ENCODE measurements at places on chromosomes 5 and 9.

DNA sequence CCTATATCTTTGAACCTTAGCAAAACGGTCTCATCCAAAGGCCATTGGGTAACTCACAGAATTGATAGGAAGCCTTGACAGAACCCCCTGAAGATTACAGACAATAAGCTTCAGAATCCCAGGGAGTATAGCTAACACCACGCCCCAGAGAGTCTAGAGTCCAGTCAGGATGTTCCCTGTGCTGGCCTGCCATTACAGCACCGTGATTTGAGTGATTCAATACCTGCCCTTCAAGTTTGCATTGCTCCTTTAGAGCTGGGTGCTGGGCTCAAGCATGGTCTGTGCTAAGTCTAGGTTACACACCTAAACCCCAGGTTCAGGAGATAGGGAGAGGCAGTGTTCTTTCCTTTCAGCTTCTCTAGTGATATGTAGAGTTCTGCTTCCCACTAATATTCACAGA, 90.5 kb downstream of the RASEF start:
- DNase-seq: no peak

DNA sequence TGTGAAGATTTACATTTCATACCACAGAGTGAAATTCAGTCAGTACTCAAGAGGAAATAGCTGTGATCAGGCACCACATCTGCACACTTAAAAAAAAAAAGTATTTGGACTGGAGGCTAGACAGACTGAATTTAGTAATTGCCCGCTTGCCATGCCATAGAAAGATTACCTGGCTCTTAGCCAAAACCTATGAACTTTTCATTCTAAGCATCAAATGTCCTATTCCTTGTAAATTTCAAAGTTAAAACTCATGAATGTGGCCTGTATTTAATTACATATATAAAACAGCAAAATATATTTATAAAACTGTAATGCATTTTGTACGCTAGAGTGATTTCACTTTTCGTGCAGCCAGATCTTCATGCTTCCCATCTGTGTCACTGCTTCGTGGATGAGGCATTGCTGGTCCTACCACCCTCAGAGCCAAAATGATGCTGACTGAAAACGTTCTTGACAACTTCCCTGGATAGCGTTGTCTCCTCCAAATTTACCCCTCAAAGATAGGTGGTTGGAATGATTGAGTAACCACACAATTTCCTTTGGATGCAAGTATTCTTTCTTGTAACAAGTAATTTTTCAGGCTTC, 447.9 kb upstream of the SGCD start:
- no peak for DNase-seq

- DNase-seq: no peak
These were observed 267.1 kb upstream of the GRIA1 start for GRCh38 chr5:153223376-153223775.

- DNase-seq: no peak
These were observed 465.9 kb downstream of the TUSC1 start for GRCh38 chr9:25212361-25212760.

- no peak for DNase-seq
These were observed 11.9 kb upstream of the TOMM5 start for GRCh38 chr9:37604296-37604695.

- DNase-seq: no peak
These were observed 47.7 kb downstream of the MARCHF11 start for GRCh38 chr5:16131878-16132277.

DNA sequence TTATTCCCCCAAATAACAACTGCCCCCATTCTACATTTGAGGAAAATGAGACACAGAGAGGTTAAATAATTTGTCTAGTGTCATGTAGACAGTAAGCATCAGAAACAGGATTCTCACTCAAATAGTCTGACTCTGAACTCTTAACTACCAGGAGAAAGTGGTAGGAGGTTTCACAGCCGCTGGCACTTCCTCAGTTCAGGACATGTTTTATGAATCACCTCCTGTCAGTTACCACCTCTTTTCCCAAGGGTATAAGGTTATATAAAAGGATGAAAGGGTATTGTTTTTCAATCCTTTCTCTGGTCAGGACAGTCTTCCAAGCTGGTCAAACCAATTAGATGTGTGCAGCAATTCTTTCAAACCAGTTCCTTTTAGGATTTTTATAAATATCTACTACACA, 52.1 kb downstream of the TSSK1B start:
- DNase-seq: no peak

DNA sequence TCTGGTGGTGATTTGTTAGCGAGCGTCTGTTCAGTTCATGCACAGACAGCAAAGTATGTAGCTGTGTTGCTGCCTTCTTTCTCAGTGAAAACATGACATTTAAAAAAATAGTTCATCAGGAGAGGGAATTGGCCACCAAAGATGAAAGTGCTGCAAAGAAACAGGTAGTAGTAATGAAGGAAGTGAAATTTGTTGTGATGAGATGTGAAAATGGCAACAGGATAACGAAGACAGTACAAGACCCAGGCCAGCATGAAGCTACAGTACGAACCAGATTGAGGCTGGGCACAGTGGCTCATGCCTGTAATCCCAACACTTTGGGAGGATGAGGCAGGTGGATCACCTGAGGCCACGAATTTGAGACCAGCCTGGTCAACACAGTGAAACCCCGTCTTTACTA, 136.0 kb downstream of the SMARCA2 start:
- no peak for DNase-seq

- DNase-seq: no peak
These were observed 325.3 kb upstream of the GRAMD2B start for GRCh38 chr5:126097876-126098275.

DNA sequence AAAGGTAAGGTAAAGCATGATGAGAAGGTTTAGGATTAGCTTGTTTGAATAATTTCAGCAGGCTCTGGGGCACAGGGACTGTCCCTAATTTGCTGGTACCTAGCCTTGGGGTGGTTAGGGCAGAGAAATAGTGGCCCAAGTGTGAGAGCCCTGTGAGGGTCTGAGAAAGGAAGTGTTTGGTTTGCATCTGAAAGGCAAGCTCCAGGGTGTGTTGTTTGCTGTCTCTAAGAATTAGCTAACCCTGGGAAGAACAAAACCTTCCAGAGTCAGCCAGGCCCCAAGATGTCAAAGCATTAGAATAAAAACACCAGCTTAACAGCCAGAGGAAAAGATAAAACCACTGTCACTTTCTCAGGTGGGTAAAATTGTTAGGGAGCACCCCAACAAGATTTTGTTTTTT, 31.0 kb downstream of the TMEM252 start:
- no peak for DNase-seq

DNA sequence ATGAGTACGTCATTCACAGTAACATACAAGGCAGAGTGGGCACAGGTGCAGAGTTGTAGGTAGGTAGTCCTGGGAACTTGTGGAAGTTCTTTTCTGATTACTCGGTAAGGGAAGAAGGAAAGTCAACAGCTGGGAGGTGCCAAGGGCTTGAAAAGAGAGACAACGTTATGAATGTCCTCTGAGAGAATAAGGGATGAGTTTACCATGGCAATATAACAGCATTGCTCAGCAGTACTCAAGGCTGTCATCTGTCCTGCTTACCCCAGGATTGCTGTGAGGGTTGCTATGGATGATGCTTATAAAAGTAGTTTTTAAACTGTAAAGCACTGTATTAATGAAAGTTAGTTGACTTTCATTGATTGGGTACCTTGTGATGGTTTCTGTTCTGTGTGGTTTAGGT, 369.1 kb upstream of the SGCD start:
- DNase-seq: no peak

GRCh38 chr5:60356745-60357144, 343.2 kb downstream of the DEPDC1B start:
- DNase-seq: no peak

DNA sequence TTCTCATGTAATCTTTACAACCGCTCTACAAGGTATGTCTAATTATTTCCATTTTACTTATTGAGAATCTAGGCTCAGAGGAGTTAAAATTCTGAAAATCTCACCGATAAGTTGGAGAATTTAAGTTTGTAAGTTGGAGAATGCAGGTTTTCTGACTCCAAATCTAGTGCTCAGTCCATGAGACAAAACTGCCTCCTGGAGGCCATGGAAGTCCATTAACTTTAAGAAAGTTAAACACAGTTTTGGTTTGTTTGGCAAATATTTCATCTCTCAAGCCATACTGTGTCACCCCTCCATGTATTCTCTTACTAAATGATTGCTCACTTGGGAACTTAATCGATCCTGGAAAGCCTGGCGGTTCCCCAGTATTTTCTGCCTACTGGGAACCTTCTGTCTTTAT, 52.6 kb downstream of the INIP start:
- DNase-seq: no peak

GRCh38 chr9:21357479-21358460, 7.1 kb upstream of the IFNA6 start:
- no peak for DNase-seq

DNA sequence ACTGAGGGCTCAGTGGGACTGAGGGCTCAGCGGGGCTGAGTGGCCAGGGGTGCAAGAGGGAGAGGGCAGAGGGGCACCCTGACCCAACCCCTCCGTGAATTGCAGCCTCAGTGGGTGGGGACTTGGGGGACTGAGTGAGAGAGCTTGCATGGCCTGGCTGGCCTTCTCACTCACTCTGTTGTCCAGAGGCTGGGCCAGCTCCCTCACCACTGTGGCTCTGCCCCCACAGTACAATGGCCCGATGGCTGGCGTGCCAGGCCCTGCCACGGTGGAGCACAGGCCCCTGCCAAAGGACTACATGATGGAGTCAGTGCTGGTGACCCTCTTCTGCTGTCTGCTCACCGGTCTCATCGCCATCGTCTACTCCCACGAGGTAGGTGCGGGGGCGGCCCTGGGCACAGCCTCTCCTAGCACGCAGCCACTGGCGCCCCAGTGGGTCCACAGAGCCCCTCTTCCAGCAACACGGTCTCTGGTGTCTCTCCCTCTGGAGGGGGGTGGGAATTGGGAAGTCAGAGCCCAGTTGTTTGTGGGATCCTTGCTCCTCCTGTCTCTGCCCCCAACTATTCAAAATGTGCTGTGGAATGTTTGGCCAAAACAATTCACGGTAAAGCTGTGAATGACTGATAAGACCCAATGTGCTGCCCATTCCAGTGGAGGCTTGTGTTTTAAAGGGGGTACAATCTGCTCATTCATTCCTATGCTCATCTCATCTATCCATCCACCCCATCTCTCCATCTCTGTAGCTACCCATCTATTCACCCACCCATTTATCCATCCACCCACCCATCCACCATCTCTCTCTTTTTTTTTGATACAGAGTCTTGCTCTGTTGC, 10.7 kb downstream of the PRRT1B start:
- DNase-seq: no peak

GRCh38 chr9:101671567-101671966, 66.9 kb downstream of the GRIN3A start:
- DNase-seq: no peak

DNA sequence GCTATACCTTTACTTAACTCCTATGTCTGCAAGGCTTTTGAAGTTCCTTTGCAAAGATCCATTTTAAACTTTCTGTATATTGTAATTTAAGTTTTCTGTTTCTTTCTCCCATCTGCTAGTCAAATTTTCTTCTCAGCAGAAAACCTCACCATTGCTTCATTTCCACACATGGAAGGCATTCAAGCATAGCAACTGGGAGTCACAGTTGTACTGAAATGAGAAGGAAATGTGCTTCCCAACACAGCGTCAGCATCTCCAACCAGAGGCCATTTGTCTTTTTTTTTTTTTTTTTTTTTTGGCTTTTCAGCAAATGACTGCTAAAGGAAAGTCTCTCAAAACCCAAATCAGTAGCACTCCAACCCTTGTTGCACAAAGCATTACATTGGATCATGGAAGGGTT, 92.5 kb downstream of the RAB3C start:
- no peak for DNase-seq

DNA sequence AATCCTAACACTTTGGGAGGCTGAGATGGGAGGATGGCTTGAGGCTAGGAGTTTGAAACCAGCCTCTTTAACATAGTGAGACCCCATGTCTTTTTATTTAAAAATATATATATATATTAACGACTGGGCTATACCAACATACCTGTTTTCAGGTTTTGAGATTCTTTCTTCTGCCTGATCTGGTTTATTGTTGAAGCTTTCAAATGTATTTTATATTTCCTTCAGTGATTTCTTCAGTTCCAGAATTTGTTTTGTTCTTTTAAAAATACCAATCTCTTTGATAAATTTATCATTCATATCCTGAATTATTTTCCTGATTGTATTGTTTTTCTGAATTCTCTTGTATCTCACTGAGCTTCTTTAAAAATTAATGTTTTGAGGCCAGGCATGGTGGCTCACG, 31.2 kb downstream of the OGN start:
- DNase-seq: no peak

GRCh38 chr5:63768221-63768620, 194.0 kb downstream of the HTR1A start:
- DNase-seq: no peak

- no peak for DNase-seq
These were observed 56.2 kb upstream of the LPAR1 start for GRCh38 chr9:111094433-111094924.

DNA sequence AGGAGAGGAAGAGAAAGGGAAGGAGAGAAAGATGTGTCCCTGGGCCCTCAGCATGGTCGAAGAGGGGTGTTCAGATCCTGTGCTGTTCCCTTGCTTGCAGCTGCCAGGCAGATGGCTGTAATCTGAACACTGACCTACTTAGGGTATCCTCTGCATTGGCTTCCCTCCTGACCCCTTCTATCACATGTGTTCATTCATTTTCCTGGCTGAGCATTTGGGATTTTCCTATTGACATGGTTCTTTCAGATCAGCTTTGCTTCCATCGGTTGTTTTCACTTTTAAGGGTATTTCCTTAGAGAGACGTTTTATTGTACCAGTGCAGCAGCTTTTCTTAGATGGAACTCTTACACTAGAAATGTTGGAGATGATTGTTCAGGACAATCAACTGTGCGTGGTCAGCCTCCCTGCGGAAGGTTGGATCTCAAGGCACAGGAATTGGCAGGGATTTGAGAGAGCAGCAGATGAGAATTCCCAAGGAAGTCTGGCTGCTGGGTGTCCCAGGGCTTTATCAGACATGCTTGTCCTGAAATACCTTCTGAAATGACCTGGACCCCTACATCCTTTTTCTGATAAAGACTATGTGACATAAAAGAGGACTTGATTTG, 26.0 kb downstream of the ACTBL2 start:
- no peak for DNase-seq

DNA sequence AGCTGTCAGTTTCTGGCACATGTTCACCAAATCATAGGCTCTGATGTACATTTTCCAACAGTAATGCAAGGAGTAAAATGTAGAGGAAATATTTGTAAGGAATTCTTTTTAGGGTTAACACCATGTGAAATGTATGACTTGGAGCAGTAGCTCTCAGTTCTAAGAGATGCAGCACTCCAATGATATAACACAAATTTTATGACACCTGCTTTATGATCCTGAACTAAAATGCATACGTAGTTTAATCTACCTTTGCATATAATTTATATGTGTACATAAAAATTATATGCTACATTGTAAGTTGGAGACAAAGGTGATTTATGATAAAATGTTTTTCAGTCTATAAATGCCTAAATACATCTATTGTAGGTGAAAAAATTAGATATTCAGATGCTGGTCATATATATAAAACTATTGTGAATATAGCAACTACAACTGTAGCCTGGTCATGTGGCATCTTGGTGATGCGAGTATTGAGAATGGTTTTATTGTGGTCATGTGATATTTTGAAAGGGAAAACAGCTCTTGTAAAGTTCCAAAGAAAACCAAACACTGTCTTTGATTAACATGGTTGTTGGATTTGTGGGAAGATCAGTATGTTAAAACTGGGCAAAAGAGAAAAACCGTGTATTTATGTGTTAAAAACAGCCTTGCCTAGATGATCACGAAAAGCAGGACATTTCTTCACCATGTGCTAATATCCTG, 171.0 kb downstream of the TRIO start:
- no peak for DNase-seq
